ENCODE measurements at places on chromosomes 12 and 14. TPM values are rescaled to one million over a fixed set of nuclear protein-coding genes. Genes with fewer than 3 reads are reported as not detected.

DNA sequence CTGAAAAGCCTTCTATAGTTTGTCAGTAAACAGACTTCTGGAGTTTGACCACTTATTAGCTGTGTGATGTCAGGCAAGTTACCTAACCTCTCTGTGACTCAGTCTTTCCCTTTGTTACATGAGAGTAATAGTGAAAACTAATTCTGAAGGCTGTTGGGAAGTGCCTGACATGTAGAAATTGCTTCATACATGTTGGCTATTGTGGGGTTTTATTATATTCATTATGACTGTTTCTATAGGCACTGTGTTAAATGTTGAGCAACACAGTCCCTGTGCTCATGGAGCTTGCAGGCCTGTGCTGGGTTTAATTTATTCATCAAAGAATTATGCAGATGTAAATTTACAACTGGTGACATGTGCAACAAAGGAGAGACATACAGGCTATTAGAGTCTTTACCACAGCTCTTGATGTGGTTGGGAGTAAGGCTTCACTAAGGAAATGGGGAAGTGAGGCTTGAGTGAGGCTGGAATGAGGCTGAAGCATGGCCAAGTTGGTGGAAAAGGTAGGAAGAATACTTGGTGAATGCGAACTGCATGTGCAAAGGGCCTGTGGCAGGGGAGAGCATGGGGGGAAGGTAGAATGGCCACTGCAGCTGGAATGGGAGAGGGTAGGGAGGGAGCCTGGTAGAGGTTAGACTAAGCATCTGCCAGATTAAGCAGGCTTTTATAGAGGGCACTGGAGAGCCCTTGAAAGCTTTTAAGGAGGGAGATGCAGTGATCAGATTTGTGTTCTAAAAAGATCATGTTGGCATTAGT, 236.4 kb upstream of the CRY1 start:
- no peak for DNase-seq

DNA sequence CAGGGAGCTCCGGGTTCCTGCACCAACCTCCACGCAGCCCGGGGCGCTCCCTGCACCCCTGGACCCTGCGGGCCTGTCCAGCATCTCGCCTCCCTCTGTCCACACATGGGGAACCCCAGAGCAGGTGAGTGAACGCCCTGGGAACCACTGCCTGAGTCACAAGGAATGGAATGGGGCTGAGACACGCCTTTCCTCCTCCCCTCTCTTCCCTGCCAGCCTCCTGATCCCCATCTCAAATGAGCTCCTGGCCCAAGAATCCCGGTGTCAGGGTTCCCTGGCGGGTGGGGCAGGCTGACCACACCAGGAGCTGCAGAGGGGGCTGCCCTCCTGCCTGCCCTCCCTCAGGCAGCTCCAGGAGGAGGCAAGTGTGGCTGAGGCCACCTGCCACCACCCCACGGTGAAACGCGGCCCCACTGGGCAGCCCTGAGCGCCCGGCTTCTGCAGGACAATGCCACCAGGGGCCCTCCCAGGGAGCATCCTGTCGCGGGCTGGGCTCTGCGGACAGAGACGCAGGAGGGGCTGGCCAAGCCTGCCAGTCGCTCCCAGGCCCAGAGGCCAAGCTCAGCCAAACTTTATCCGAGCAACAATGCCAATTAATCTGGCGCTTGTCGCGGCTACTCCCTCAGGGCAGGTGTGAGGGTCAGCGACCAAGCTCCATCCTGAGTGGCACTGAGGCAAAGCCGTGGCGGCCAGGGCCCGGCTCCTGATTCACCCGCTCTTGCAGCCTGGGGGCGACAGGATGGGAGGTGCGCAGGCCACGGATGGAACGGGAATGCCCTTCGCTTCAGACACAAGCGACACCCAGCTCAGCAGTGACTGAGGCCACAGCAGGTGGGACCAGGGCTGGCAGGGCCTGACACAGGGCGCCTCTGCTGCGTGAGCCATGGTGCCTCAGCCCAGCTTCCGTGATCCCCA, 44.3 kb downstream of the GALNT9 start:
- no peak for DNase-seq

- no peak for DNase-seq
These were observed 111.9 kb downstream of the CCDC60 start for GRCh38 chr12:119446459-119446858.

GRCh38 chr14:58071341-58071740, 80.7 kb downstream of the ARMH4 start:
- no peak for DNase-seq

DNA sequence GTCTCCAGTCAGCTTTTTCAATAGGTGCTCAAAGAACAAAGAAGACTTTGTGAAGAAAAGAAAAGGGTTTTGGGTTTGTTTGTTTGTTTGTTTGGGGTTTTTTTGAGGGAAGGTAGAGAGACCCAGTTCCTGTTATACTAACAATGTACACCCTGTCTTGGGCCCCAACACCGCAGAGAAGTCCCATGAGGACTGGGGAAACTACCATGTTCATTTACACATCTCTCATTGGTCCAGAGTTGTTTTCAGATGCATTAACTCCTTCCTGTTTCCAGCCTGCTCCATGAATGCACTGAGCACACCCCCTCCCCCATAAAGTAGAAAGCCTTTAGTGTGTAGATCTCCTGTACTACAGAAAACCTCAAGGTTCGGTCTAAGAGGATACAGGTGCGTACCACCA, 51.1 kb upstream of the SLC8A3 start:
- DNase-seq, result no peak

DNA sequence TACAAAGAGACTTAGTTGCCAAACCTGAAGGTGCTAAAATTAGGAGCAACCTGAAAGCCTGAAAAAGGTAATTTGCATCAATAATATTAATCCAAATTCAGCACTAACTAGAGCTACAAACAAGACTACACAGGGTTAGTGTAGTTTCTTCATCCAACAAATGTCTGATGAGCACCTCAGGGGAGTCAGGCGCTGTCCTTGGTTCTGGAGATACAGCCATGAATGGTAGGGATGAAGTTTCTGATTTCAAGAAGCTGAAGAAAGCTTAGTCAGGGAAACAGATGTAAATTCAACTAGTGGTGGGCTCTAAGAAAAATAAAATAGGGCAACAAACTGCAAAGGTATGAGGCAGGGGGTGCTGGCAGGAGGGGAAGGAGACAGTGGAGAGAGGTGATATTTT, 266.3 kb downstream of the GLT1D1 start:
- no peak for DNase-seq

DNA sequence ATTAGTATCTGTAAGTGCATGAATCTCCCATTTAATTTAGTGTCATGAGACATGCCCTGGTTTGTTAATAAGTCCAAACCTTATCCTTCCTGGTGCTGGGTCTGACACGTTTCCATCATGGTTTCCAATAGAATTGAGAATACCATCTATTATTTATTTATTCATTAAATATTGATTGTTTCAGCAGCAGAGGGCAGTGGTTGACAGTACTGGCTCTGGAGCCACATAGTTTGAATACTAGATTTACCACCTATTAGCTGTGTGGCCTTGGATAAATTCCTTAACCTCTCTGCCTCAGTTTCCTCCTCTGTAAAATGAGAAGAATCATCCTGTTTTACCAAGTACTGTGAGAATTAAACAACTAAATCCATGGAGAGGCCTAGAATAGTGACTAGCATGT, 941 bp upstream of the STAB2 start:
- DNase-seq, result no peak

- DNase-seq, result no peak
These were observed 152.1 kb downstream of the ADGRD1 start for GRCh38 chr12:131105736-131106348.

DNA sequence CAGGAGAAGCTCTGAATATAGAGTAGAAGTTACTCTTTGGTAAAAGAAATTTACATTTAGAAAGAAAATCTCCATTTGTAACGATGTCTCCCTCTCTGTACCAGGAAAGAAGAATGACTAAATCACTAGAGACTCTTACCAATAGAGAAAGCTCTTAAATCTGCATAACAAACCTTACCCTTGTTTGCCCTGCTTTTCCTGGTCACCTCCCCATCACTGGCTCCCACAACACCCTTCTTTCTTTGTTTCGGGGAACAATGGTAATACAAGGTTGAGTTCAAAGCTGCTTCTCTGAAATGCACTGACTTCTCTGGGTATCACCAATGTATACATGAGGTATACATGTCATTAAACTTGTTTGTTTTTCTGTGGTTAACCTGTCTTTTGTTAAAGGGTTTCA, 351.1 kb upstream of the FLRT2 start:
- DNase-seq, result no peak

DNA sequence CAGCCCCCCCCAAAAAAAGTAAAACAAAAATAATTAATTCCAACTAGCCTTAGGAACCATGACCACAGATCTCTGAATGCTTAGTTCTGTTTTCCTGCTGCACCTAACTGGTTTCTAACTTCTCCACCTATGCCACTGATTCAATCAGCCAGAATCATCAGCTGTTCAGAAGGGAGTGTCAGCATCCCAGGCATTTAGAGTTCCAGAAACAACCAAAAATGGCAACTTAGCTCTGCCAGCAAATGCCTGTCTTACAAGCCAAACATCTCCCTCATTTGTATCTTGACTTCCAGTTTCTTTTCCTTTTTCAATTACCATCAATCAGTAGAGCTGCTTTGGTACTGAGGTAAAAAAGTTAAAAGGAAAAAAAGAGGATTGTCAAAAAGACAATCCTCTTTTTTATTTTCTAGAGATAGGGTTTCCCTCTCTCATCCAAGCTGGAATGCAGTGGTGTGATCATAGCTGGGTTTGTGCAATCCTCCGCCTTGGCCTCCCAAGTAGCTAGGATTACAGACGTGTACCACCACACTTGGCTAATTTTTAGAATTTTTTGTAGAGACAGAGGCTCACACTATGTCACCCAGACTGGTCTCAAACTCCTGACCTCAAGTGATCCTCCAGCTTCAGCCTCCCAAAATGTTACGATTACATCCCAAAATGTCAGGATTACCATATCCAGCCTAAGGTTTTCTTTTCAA, 45.2 kb upstream of the ISM2 start:
- DNase-seq, result no peak

DNA sequence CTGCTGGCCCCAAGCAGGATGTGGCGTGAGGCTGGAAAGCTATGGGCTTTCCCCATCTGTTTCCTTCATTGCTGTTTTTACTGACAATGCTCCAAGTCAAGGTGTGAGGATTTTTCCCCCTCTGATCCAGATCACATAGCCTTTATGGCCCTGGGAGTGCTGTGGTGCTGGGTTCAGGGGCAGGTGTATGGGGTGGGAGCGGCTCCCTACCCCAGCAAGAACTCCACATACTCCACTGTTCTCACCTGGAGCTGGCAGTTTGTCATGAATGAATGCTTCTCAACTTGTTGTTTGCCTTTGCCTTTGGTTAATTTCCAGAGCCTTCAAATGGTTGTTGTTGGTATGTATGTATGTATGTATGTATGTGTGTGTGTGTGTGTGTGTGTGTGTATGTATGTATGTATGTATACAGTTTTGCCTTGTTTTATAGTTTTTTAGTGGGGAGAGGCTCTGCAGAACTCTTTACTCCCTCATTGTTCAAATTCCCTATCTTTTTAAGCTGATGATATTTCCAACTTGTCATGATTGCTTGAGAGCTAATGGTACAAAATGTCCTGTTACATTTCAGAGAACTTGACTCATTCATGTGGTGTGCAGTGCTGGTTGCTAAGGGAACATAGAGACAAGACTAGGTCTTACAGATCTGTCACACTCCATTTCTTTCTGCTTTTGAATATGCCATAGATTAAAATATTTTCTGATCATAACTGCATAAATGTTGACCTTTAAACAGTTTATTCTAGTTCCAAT, 36.6 kb upstream of the ASPG start:
- DNase-seq, result no peak

PLBD1 gene
- 0.14 TPM for total RNA-seq

TM7SF3 gene
- 54.8 TPM for total RNA-seq

SCNN1A gene
- total RNA-seq, result 0.18 TPM

TRPV4 gene
- 12.3 TPM for total RNA-seq
